ENCODE measurements at places on chromosomes 11 and 22. TPM values are rescaled to one million over a fixed set of nuclear protein-coding genes. Genes with fewer than 3 reads are reported as not detected.

YWHAH gene
- polyA plus RNA-seq, result 47.7 TPM

CABP7 gene
- polyA plus RNA-seq, result 0.04 TPM

CHADL gene
- polyA plus RNA-seq, result 5.9 TPM

HOATZ gene
- not detected for polyA plus RNA-seq

SCGB1C1 gene
- not detected for polyA plus RNA-seq

NELL1 gene
- 0.08 TPM for polyA plus RNA-seq

TIMM10B gene
- 15.9 TPM for polyA plus RNA-seq

SLC17A6 gene
- not detected for polyA plus RNA-seq

EMID1 gene
- polyA plus RNA-seq, result 0.54 TPM

IL17REL gene
- not detected for polyA plus RNA-seq

TENM4 gene
- 4.1 TPM for polyA plus RNA-seq

C11orf86 gene
- polyA plus RNA-seq, result not detected

TEX54 gene
- not detected for polyA plus RNA-seq

BTBD18 gene
- 0.02 TPM for polyA plus RNA-seq

CREBZF gene
- polyA plus RNA-seq, result 15.5 TPM

SYCE3 gene
- polyA plus RNA-seq, result not detected

BAIAP2L2 gene
- polyA plus RNA-seq, result 34.5 TPM

ANO1 gene
- polyA plus RNA-seq, result 5.8 TPM

HSPB2 gene
- 1.8 TPM for polyA plus RNA-seq

HTATIP2 gene
- polyA plus RNA-seq, result 41.6 TPM

TMEM121B gene
- polyA plus RNA-seq, result 0.19 TPM

All from esophagus (tissue), 2 donors.